Effector memory CD4-positive, alpha-beta T cell (primary cell): ENCODE measurements at places on chromosomes 2 and 18.

- H3K27me3 ChIP-seq = no peaks in the 10 kb centered on the region
- no peaks in the 10 kb centered on the region for H3K36me3 ChIP-seq
- DNase-seq = no peak
- H3K27ac ChIP-seq = no peak overlapping the region
Observed at GRCh38 chr18:56326336-56327072, 311.9 kb downstream of the TXNL1 start.

GRCh38 chr2:205405752-205406151, 276.5 kb upstream of the NRP2 start:
- no peaks in the 10 kb centered on the region for H3K36me3 ChIP-seq
- no peak overlapping the region for H3K4me3 ChIP-seq
- no peaks in the 10 kb centered on the region for H3K27me3 ChIP-seq
- H3K27ac ChIP-seq = no peak overlapping the region
- DNase-seq = no peak

- H3K4me1 ChIP-seq = no peaks in the 10 kb centered on the region
- no peaks in the 10 kb centered on the region for H3K36me3 ChIP-seq
- peaks cover 4% of the 10 kb centered on the region for H3K27me3 ChIP-seq
- H3K4me3 ChIP-seq = no peak overlapping the region
- H3K27ac ChIP-seq = no peak overlapping the region
- no peak for DNase-seq
Observed at GRCh38 chr2:26574900-26575560, 66.1 kb downstream of the CIB4 start.

DNA sequence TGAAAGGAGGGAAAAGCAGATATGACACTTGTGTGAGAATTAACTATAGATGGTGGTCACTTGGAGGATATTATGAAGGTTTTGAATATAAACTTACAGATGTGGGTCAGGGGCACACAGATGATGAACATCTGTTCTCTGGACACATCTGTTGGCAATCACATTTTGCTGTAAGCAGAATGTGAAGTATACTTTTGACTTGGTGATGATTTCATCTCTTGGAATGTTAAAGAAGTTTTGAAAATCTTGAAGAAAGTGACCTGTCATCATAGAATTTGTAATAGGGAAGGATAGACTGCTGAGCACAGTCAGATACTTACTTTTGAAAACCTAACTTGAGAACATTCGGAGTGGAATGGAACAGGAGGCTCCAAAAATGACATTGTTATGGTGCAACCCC, 40.2 kb downstream of the PIKFYVE start:
- H3K4me1 ChIP-seq = no peaks in the 10 kb centered on the region
- H3K27ac ChIP-seq = no peak overlapping the region
- H3K36me3 ChIP-seq = peaks cover 36% of the 10 kb centered on the region
- H3K4me3 ChIP-seq = no peak overlapping the region

DNA sequence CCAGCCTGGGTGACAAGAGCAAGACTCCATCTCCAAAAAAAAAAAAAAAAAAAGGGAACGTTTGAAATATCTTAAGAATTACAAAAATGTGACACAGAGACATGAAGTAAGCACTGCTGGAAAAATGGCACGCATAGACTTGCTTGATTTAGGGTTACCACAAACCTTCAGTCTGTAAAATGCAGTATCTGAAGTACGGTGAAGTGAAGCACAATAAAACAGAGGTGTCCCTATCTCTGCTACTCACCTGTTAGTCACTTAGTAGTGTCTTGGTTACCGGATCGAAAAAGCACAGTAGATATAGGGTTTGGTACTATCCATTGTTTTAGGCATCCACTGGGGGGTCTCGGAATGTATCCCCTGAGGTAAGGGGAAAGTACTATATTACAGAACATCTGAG, 11.6 kb upstream of the GREB1L start:
- H3K36me3 ChIP-seq = no peaks in the 10 kb centered on the region
- H3K4me3 ChIP-seq = no peak overlapping the region
- no peaks in the 10 kb centered on the region for H3K27me3 ChIP-seq
- no peaks in the 10 kb centered on the region for H3K4me1 ChIP-seq
- H3K27ac ChIP-seq = no peak overlapping the region
- no peak for DNase-seq

DNA sequence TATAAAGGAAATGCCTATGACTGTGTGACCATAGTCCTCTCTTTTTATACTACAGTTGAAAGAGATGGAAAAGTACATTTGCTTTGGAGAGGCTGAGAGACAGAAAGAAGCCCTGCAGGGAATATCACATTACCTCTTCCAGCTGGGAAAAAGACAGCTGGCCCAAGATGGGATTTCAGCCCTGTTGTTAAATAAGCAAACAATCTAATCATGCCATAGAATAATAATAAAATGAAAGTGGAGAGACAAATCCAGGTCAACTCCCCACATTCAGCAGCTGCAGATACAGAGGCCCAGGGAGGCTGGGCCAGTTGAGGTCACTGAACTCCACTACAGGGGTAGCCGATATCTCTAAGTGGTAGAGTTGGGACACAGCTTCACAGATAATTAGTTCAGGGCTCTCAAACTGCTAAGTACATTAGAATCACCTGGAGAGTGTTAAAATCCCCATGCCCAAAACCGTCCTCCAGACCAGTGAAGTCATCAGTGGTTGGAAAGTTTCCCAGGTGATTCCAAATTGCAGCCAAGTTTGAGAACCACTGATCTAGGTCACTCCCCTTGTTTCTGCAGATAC, 81.9 kb downstream of the MOGAT1 start:
- no peaks in the 10 kb centered on the region for H3K4me1 ChIP-seq
- no peak for DNase-seq
- H3K4me3 ChIP-seq = no peak overlapping the region
- H3K27me3 ChIP-seq = no peaks in the 10 kb centered on the region
- no peak overlapping the region for H3K27ac ChIP-seq

GRCh38 chr2:34909992-34910705, 1311.0 kb upstream of the FAM98A start:
- no peak overlapping the region for H3K4me3 ChIP-seq
- no peak overlapping the region for H3K27ac ChIP-seq
- H3K4me1 ChIP-seq = no peaks in the 10 kb centered on the region
- H3K27me3 ChIP-seq = no peaks in the 10 kb centered on the region
- no peaks in the 10 kb centered on the region for H3K36me3 ChIP-seq

GRCh38 chr18:2985628-2986027, 27.3 kb downstream of the LPIN2 start:
- H3K36me3 ChIP-seq = no peaks in the 10 kb centered on the region
- H3K27ac ChIP-seq = no peak overlapping the region
- peaks cover 27% of the 10 kb centered on the region for H3K4me1 ChIP-seq
- no peak for DNase-seq
- H3K27me3 ChIP-seq = no peaks in the 10 kb centered on the region

DNA sequence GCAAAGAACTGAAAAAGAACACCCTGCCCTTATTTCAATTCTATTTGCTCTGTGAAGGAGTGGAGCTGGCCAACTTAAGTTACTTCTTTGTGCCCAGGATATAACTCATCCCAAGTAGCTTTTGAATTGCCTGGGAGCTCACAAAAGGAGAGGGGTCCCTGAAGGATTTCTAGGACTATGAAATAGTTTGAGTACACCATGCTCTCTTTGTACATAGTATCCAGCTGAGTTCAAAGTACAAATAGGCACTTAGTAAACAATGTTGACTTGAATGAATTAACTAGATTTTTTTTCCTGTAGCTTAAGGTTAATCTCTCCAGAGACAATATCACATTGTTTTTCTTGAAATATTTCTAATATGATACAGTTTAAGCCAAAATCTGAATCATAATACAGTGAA, 47.7 kb downstream of the ZC3H15 start:
- H3K27me3 ChIP-seq = no peaks in the 10 kb centered on the region
- H3K4me3 ChIP-seq = no peak overlapping the region
- no peaks in the 10 kb centered on the region for H3K36me3 ChIP-seq

DNA sequence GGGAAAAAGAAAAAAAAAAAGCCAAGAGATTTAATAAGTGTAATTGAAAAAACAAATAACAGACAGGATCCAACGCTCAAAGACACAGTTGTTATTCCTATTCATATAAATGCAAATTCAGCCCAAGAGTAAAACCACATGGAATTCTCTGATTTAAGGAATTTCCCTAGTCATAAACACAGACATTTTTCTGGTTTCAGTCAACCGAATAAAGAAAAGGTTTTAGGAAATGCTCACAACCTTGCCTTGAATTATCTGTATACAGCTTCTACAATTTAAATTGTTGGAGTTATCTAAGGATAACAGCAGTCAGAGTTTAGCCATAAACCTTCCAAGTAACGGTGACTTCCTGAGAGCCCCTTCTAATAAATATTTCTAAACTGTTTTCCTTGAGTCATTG, 122.7 kb downstream of the VWC2L start:
- H3K4me3 ChIP-seq = no peak overlapping the region
- H3K27me3 ChIP-seq = no peaks in the 10 kb centered on the region
- no peak for DNase-seq
- no peaks in the 10 kb centered on the region for H3K36me3 ChIP-seq
- no peak overlapping the region for H3K27ac ChIP-seq
- H3K4me1 ChIP-seq = no peaks in the 10 kb centered on the region

- DNase-seq = no peak
- H3K27me3 ChIP-seq = peaks cover 10% of the 10 kb centered on the region
- H3K36me3 ChIP-seq = no peaks in the 10 kb centered on the region
- H3K4me3 ChIP-seq = no peak overlapping the region
- H3K27ac ChIP-seq = no peak overlapping the region
Observed at GRCh38 chr18:48011926-48012465, 81.5 kb upstream of the SMAD2 start.

DNA sequence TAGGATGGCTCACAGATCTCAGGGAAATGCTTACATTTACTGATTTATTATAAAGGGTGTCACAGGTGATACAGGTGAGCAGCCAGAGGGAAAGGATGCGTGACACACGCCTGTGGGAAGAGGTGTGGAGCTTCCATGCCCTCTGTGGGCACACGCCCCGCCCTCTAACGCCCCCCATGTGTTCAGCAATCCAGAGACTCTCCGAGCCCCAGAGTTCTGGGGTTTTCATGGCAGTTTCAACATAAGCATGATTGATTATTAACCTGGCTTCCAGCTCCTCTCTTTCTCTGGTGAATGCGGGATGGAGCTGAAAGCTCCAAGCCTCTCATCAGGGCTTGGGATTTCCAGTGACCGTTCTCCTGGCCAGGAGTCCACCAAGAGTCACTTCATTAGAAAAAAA, 34.3 kb upstream of the ODC1 start:
- DNase-seq = no peak
- no peak overlapping the region for H3K4me3 ChIP-seq
- no peaks in the 10 kb centered on the region for H3K36me3 ChIP-seq
- no peaks in the 10 kb centered on the region for H3K4me1 ChIP-seq

DNA sequence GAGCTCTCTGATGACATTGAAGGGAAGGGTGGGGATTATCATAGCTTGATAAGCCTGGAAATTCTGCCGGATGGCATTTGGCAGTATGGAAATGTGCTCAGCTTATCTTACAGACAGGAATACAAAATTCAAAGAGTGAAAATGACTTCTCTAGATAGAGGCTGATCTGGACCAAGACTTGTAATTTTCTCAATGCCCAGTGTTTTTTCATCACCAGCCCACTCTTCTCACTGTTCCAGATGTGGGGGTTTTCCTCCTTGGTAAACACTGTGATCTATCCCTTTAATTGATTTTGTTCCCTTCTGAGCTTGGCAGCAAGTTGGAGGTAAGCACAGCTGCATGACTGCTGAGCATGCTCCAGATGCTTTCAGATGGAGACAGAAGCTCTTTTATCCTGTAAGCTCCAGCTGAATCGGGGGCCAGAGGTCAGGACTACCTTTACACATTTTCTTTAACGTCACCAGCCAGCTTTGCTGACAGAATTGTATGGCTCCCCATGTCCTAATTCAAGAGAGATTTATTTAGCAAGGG, 287.4 kb upstream of the TCF4 start:
- no peaks in the 10 kb centered on the region for H3K36me3 ChIP-seq
- DNase-seq = no peak

DNA sequence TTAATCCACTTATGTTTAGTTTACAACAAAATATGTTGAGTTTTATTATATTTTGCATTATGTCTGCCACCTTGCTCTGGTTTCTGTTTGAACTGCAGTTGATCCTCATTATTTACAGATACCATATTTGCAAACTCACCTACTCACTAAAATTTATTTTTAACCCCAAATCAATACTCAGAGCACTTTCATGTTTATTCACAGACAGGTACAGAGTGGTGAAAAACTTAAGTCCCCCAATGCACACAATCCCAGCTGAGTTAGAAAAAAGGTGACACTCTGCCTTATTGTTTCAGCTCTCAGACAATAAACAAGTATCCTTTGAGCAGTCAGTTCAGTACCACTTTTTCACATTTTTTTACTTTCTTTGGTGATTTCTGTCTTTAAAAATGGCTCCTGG, 13.7 kb downstream of the GCG start:
- no peaks in the 10 kb centered on the region for H3K27me3 ChIP-seq
- no peak overlapping the region for H3K27ac ChIP-seq
- DNase-seq = no peak

DNA sequence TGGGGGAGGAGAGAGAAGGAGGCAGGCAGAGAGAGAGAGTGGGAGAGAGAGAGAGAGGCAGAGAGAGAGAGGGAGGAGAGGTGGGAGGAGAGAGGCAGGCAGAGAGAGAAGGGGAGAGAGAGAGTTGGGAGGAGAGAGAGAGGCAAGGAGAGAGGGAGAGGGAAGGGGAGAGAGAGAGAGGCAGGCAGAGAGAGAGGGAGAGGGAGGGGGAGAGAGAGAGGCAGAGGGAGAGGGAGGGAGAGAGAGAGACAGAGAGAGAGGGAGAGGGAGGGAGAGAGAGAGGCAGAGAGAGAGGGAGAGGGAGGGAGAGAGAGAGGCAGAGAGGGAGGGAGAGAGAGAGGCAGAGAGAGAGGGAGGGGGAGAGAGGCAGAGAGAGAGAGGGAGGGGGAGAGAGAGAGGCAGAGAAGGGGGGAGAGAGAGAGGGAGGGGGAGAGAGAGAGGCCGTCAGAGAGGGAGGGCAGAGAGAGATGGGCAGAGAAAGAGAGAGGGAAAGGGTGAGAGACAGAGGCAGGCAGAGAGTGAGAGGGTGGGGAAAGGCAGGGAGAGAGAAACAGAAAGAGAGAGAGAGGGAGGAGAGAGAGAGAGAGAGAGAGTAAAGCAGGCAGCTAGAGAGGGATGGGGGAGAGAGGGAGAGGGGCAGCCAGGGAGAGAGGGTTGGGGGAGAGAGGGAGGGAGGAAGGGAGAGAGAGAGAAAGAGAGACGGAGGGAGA, 122.2 kb upstream of the PXDN start:
- no peak overlapping the region for H3K4me3 ChIP-seq
- H3K27me3 ChIP-seq = peaks cover 7% of the 10 kb centered on the region
- no peaks in the 10 kb centered on the region for H3K36me3 ChIP-seq
- no peak overlapping the region for H3K27ac ChIP-seq
- no peaks in the 10 kb centered on the region for H3K4me1 ChIP-seq
- DNase-seq = no peak

DNA sequence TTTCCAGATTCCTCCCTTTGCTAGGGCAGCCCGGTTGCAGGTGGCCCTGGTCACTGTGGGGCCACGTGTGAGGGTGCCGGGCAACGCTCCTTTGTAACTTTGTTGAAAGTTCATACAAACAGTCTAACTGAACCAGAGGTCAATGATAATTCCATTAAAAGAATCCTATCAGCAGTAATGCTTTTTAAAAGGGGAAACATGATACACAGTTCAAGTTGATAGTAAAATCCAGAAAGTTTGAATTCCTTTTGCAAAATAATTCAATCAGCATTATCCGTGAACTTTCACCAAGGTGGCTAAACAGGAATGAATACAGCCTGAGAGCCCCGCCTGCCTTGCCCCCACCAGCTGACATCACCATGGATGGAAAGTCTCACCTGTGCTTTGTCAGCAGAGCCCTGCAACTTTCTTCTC, 166.2 kb downstream of the ACKR3 start:
- no peak overlapping the region for H3K27ac ChIP-seq
- H3K36me3 ChIP-seq = no peaks in the 10 kb centered on the region
- DNase-seq = no peak
- no peaks in the 10 kb centered on the region for H3K4me1 ChIP-seq
